ENCODE measurements at places on chromosomes 3 and 15.

DNA sequence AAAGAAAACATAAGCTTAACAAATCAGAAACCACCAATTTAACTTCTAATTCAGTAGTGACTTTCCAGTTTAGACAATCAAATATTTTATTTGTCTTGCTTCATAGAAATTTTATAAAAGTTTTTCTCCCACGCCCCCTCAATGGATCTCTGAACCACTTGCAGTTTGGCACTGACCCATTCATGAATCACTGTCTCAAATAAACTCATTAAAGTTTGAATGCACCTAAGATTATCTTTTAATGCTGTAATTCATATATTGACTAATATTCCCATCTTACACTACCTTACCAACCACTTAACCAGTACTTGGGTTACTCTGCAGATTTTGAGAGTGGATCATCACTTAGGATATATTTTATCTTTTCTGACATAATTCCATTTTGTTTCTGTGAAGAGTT is 880.2 kb downstream of the OTOL1 start:
- DNase-seq = no peak

GRCh38 chr3:53255775-53256703 is at the start of gene TKT:
TKT (minus strand) TSS chr3:53256022; CDS start chr3:53255942, 80 bp downstream.
- peak; percentile 82 for DNase-seq

DNA sequence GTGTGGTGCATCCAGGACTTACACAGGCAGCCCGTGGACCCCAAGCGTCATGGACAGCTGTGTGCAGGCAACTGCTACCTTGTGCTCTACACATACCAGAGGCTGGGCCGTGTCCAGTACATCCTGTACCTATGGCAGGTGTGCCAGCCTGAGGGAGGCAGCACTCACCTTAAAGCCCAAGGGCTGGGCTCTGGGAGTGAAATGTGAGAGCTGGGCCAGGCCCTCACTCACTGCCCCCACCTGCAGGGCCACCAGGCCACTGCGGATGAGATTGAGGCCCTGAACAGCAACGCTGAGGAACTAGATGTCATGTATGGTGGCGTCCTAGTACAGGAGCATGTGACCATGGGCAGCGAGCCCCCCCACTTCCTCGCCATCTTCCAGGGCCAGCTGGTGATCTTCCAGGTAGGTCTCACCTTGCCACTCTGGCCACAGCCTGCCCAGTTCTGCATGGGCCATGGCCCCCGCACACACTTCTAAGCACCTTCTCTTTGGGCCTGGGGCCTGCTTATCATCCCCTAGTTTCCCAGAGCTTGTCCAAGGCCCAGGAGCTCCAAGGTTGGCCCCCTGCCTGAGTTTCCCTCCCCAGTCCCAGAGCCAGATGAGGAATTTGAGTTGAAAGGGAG is 11.0 kb downstream of the VILL start:
- no peak for DNase-seq

- DNase-seq = peak; percentile 76
Observed at GRCh38 chr3:129576514-129577352, 29.7 kb downstream of the PLXND1 start.

GRCh38 chr3:175902226-175902625 is 1043.1 kb downstream of the NAALADL2 start:
- DNase-seq = no peak

DNA sequence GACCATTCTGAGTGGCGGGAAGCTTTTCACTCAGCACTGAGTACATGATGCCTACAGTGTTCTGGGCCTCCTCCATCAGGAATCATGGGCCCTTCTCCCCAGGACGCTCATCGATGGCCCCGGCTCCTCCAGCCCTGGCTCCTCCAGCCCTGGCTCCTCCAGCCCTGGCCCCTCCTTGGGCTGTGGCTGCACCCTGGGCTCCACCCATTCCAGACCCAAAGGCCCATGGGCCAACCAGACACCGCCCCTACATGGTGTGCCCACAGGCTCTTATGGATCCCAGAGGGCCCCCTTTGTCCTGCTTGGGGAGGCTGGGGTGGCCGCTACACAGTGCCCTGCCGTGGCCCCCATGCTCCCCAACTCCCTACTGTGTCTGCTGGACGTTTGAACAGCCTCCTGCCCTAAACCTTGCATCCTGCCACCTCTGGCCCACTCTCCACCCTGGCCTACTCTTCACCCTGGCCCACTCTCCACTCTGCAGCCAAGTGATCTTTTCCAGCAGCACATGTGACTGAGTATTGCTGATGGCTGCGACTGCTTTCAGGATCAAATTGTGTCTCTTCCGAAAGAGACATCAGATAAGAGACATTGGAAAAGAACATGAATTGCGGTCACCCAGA is 57.9 kb downstream of the APBA2 start:
- no peak for DNase-seq

DNA sequence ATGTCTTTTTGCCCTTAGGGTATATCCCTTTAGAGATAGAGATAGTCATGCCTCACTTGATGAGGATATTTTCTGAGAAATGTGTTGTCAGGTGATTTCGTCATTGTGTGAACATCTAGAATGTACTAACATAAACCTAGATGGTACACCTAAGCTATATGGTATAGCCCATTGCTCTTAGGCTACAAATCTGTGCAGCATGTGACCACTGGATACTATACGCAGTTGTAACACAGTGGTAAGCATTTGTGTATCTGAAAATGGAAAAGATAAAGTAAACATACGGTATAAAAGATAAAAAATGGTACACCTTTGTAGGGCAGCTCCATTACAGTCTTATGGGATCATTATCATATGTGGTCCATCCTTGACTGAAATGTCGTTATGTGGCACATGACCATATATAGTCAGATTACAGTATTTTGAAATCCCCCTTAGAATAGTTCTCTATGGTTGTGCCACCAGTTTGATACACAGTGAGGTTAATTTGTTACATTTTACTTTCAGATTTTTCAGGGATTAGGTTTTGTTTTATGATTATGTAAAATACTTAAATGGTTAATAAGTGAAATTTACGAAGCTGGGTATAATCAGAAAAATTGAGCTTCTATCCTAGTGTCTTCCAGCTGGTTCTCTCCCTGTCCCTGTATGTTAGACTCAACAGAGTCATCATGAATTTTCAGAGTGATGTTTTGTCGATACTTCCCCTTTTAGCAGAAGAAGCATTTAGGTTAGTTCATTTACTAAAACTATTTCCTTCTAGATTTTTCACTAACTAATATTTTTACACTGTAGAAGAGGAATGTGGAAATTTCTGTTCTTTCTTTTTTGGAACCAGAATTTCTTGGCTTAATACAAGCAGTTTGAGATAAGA is 12.8 kb downstream of the SETD5 start:
- no peak for DNase-seq

DNA sequence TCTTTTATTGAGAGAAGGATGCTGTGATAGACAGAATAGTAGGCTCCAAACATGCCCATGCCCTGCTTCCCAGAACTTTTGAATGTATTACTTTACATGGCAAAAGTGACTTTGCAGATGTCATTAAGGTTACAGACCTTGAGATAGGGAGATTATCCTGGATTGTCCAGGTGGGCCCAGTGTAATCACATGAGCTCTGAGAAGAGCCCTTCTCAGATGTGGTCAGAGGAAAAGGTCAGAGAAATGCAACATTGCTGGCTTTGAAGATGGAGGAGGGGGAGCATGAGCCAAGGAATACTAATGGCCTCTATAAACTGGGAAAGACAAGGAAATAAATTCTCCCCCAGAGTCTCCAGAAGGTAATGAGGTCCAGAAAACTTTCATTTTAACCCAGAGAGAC is 45.8 kb upstream of the LYZL4 start:
- no peak for DNase-seq

GRCh38 chr3:76561494-76562236 is 478.2 kb upstream of the ROBO2 start:
- DNase-seq = no peak

GRCh38 chr3:74883690-74884089 is 269.2 kb upstream of the CNTN3 start:
- no peak for DNase-seq

- no peak for DNase-seq
Observed at GRCh38 chr3:43394041-43394554, 107.8 kb downstream of the SNRK start.

DNA sequence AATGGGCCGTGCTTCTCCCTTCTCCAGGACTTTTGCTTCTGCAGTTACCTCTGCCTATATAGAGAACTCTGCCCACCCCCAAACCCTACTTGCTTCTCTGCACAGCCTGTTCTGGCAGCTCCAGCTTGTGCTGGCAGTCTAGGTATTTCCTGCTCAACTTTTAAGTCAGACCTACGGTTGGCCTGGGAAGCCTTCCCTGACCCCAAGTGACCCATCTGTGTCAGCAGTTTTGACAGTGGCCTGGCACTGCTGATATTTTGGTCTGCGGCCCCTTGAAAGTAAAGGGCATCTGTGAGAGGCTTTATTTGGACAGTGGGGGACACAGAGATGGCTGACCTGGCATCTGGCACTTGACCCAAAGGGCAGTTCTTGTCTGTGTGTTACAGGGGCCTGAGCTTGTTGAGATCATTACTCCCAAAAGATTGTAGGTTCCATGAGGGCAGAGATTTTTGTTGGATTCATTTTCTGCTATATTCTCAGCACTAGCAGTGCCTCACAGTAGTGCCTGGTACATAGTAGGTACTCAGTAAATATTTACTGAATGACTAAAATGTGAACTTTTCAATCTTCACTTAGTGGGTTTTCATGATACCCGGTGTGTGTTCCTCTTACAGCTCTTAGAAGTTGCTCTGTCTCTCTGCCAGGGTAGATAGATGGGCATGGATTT is 55.2 kb upstream of the TRAK1 start:
- no peak for DNase-seq

DNA sequence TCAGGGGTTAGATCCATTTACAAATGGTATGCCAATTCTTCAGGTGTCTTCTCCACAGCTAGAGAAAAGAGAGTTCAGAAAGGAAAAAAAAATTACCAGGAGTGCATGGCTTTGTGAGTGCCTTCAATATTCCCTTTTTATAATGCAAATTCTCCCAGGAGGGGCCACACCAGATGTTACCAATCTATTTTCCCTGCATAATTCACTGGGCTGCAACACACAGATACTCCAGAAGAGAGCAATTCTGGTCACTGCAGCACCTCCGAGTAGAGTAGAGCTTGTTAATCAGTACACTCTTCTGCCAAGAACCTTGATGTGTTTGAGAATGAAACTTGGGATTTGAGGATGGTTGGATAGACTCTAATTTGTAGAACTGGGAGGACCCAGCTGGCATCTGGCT is 80.7 kb upstream of the SPRED1 start:
- DNase-seq = no peak

GRCh38 chr3:149224736-149225594 is 3.3 kb upstream of the CP start:
- DNase-seq = peak; percentile 34

GRCh38 chr15:40133544-40133943 is 24.9 kb upstream of the BMF start:
- no peak for DNase-seq

DNA sequence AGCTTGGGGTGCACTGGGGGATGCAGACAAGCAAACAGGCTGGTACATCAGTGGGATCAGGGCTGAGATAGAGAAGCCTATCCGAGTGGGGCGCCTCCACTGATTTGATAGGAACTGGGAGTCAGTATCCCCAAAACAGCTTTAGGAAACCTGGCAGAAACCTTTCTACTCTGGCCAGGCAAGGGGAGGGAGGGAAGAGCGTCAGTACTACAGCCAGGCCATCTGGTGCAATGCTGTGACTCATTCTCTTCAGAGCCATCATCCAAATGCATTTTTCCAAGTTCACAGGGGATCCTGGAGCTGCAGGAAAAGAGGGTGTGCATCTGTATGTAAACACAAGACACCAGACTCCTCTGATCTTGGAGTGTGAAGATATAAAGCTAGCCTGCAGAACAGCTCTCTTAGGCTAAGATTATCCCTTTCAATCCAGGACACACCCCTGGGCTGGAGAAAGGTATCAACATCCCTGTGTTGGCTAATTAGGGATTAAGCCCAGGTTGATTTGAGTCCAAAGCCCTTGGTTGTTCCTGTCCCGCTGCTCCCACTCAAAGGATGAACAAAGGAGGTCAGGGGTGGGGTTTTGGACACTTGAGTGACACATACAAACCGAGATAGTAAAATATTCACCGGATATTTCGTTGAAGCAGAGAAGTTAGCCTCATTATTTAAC is 9.3 kb downstream of the GALNT15 start:
- DNase-seq = no peak

GRCh38 chr3:2512881-2513280 is 414.2 kb downstream of the CNTN4 start:
- no peak for DNase-seq

GRCh38 chr15:96343113-96344059 is 12.9 kb downstream of the NR2F2 start:
- DNase-seq = no peak

DNA sequence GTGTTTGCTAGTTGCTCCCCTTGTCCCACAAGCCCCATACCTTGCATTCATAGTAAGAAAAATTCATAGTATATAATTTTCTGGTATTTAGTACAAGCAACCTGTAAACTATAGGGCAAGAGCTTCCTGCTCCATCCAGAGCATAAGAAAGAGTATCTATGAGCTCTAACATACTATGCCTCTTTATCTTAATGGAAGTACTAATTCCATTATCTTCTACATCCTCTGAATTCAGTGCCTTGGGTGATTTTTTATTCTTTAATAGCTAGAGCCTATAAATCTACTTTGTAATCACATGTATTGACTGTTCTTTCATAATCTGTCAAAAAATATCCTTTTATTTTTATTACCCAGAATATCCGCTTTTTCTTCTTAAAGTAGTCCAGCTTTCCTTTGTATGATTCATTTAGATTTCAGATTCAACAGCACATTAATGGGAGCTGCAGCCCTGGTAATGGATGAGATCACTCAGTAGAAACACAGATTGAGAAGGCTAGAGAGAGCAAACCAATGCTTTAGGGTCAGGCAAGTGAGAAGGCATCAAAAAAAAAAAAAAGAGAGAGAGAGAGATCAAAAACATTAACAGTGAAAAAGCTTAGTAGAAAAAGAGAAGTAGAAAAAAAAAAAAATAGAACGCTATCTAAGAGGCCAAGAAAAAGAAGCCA is 511.5 kb upstream of the NAALADL2 start:
- DNase-seq = no peak

GRCh38 chr3:137987723-137988122 is 22.2 kb upstream of the CLDN18 start:
- DNase-seq = no peak

GRCh38 chr3:51967384-51968169 is at the start of gene PCBP4:
PCBP4 (minus strand) TSS chr3:51967454; CDS start chr3:51961240, 6,214 bp downstream.
- DNase-seq = no peak

DNA sequence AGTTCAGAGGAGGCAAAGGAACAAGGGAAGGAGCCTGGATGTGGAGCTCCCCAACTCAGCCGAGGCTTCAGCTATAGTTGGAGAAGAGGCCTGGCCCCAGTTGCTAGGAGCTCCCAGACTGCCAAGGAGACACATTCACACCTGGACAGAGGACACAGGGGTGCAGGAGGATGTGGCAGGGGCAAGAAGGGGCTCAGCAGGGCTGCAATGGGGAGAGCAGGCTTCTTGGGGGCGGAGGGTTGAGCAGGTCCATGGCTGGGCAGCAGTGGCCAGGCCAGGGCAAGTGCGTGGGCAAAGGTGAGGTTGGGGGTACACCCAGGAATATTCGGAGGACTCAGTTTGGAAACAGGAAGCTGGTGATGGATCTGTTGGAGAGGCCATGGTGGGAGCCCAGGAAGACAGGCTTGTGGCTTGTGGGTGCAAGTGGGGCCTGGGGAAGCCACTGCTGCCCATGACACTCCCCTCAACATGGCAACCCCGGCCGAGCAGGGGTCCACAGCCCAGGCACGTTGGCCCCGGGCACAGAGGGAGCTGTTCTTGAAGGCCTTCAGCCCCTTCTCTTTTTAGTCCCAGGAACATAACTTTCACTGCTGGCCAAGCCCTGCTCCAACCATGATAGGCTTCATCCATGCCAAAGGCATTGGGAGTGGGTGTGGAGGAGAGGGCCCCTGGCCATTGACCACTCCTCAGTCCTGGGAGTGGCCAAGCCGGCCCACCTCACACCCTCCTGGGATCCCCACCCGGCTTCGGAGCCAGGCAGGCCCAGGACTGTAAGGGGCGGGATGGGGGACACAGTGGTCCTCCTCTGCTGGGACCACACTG is 33.3 kb downstream of the TSPAN3 start:
- no peak for DNase-seq
